ENCODE measurements at places on chromosomes 6 and 20.
A peak's percentile ranks its signal among the peaks of the same experiment; 100 is the strongest.

DNA sequence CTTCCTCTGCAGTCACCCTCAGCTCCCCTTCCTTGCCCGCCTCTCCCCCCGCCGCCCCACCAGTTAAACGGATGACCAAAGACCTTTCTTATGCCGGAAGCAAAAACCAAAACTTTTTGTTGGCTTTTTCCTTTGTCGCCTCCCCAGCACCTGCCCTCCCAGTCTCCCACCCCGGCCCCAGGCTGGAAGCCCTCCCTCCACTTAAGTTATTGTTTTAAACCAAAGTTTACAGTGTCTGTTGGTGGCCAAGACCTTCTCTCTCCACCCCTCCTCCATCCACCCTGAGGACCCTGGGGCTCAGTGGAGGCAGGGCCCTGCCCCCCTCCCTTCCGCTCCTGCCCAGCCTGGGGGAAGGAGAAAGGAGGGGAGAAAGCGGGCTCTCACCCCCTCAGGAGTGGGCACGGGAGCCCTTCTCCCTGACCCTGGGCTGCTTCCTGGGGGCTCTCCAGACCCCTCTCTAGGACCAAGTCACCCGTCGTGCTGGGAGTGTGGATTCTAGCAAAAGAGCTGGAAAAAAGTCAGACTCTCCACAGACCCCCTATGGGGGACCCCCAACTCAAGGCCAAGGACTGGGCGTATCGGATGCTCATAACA is 38.3 kb upstream of the MDFI start:
- no peak for DNase-seq

- DNase-seq = no peak
Measured at GRCh38 chr20:51185277-51185676, 162.4 kb upstream of the KCNG1 start.

- no peak for DNase-seq
Measured at GRCh38 chr20:21453690-21454089, 56.4 kb upstream of the NKX2-4 start.

DNA sequence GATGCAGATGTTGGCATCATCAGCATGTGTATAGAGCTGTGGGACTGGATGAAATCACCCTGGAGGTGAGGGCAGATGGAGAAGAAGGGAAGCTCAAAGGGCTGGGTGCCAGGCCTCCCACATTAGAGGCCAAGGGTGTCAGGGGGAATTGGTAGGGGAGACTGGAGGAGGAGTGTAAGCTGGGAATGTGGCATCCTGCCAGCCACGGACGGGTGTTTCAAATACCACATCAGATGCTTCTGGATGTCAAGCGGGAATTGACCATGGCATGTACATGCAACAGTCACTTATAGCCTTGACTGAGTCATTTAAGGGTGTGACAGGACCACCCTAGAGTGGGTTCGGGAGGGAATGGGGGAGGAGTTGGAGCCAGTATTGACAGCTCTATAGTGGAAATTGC is 9.6 kb downstream of the ERGIC3 start:
- DNase-seq = no peak

- no peak for DNase-seq
Measured at GRCh38 chr6:10463040-10463439, 48.2 kb upstream of the TFAP2A start.

DNA sequence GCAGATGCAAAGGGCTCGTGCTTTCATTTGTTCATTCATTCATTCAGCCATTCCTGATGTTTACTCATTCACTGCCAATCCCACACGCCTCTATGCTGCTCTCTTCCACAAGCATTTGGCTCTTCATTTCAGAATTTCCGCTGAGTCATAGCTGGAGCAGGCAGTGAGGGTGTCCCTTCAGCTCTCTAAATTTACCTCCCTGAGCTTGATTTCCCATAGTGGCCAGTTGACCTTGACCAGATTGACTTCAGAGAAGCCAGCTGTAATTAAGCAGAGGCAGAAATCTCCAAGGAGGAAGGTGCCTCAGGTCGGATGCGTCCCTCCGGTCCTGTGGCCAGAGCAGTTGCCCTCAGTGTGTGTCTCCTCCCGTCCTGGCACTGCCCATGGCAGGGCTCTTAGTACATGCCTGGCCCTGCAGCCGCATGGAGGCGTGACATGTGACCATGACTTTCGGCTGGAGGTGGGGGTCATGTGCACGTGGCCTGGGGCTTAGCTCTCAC is 267.2 kb upstream of the ECI2 start:
- DNase-seq = peak; percentile 42

GRCh38 chr6:34095741-34096140 is 50.1 kb downstream of the GRM4 start:
- DNase-seq = no peak

DNA sequence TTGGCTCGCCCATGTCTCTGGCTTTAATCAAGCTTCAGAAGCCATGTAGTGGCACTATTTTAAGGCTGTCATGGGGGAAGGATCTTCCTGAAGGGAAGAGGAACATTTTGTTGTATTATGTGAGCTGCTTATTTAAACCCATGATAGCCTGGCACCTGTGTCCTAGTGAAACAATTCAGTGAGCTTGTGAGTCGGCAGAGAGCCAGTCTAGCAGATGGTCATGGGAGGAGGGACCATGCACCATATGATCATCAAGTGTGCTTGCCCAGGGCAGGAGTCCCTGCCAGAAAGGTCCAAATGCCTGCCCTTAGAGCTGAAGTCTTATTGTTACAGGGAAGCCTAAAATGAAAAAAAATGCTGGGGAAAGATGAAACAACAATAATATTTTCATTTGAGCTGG is 132.9 kb downstream of the PRDM13 start:
- DNase-seq = no peak

- no peak for DNase-seq
Measured at GRCh38 chr6:137951064-137951597, 84.1 kb downstream of the TNFAIP3 start.
